ENCODE measurements at places on chromosomes 12 and 14.

DNA sequence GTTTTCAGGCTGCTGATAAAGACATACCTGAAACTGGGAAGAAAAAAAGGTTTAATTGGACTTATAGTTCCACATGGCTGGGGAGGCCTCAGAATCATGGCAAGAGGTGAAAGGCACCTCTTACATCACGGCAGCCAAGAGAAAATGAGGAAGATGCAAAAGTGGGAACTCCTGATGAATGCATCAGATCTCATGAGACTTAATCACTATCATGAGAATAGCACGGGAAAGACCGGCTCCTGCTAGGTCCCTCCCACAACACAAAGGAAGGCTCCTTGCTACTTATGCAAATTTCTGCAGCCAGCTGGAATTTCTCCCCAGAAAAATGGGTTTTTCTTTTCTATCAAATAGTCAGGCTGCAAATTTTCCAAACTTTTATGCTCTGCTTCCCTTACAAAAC lies 174.1 kb upstream of the RMST start:
- no peak for DNase-seq

DNA sequence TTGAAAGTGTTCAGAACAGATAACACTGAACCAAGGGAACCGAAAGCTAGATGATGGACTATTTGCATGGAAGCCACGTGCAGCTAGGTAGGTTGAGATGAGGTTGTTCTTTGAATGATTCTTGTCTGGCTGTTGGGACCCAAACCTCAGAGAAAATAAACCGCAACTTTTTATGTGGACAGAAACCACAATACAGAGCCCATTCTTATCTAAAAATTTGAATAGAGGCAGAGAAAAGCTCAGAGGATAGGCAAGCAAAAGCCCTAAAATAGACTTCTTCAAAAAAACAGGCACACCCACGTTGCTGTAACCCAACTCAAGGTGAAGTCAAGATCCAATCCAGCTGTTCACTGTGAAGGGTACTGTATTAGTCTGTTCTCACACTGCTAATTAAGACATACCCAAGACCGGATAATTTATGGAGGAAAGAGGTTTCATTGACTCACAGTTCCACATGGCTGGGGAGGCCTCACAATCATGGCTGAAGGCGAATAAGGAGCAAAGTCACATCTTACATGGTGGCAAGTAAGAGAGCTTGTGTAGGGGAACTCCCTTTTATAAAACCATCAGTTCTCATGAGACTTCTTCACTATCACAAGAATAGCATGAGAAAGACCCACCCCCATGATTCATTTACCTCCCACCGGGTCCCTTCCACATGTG lies 353.8 kb downstream of the AACS start:
- no peak for DNase-seq

DNA sequence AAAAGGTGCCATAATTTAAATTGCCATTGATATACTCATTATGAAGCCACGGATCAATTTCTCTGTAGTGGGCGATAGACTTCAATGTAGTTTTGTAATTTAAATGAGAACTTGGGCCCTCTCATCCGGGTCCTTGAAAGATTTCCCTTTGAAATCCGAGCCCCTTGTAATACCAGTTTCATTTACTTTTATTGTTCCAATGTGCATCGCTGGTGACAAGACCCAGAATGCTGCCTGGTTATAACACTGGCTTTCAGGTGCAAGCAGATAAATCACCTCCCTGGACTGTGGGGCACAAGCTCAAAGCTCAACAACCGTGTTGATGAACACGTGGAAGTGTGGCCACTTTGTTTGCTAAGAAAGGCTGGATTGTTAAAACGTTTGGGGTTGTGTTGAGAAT lies 68.9 kb upstream of the FZD10 start:
- no peak for DNase-seq

GRCh38 chr12:57154804-57155434 lies 7.5 kb upstream of the LRP1-AS start:
- DNase-seq = no peak

DNA sequence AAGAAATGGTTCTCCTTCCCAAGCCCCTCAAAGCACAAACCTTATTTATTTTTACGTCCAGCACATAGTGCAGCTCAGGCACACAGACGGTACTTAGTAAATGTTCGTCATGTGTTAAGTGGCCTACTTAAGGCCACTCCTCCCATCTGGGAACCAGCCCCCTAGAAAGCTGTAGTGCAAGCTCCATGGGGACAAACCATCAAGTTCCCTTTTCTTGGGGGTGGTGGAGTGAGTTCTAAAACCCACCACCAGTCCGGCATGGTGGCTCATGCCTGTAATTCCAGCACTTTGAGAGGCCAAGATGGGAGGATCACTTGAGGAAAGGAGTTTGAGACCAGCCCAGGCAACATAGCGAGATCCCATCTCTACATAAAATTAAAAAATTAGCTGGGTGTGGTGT lies 49.4 kb downstream of the PITPNM2 start:
- no peak for DNase-seq

DNA sequence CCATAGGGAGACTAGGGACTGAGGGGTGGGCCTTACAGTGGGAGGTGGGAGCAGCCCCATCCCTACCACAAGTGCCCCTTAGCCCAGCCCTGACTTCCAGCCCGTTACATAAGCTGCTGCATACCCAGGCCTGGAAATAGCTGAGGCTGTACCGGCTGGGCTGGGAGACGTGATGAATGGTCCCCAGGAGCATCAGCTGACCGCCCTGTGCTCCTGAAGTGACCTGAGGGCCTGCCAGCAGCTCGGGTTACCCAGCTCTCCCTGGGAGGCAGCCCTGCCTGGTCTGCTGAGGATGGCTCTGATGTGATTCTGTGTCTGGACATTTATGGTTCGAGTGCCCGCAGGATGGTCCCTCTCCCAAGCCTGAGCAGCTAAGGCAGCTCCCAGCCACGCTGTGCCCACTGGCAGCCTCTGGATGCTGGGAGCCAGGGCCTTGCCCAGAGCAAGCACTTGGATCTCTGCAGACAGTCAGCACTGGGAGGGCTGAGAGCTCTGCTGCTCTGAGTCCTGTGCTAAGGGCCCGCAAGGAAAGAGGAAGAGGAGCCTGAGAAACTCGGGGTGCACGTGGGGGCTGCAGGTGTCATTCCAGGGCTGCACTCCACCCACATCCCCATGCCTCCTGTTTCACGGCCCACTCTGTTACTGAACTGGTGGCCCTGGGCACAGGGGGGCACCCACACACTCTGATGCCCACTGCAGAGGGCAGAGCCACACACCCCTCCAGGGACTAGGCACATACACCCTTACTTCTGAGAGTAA lies 20.5 kb downstream of the TAMALIN start:
- DNase-seq = no peak

- no peak for DNase-seq
Measured at GRCh38 chr12:96183734-96184370, 10.3 kb upstream of the ELK3 start.

DNA sequence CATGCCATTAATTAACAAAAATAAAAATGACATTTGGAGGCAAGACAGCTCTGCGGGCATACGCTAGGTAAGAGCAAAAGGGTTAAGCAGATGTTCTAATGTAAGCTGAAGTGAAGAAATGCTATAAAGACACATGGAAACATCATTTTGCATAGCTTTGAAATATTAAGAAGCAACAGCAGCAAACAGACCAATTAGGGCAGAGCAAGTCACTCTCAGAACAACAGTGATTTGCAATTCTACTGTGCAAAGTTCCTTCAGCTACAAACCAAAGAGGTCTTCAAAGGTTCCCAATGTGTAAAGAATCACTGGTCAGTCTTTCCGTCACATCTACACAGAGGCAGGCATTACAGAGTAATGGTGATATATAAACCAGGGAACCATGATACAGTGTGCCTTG lies 68.2 kb downstream of the PAPLN start:
- DNase-seq = no peak

- DNase-seq = no peak
Measured at GRCh38 chr12:128726886-128727285, 96.9 kb downstream of the SLC15A4 start.

DNA sequence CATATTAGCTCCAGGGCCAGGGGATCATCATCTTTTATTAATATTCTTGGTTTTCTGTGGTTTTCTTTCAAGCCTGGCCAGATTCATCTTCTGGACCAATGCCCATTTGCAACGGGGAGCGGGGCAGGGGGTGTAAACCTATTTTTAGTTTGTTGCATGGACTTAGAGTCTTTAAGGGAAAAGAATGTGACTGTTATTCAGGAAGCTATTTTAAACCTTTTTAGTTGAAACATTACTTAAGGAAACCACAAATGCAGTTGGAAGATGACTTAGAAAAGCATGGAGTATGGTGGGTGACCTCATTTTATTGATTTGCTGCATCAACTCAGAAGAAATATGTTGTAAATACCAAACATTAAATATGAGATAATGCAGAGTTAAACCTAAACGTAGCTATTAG lies 368.4 kb upstream of the E2F7 start:
- DNase-seq = no peak

DNA sequence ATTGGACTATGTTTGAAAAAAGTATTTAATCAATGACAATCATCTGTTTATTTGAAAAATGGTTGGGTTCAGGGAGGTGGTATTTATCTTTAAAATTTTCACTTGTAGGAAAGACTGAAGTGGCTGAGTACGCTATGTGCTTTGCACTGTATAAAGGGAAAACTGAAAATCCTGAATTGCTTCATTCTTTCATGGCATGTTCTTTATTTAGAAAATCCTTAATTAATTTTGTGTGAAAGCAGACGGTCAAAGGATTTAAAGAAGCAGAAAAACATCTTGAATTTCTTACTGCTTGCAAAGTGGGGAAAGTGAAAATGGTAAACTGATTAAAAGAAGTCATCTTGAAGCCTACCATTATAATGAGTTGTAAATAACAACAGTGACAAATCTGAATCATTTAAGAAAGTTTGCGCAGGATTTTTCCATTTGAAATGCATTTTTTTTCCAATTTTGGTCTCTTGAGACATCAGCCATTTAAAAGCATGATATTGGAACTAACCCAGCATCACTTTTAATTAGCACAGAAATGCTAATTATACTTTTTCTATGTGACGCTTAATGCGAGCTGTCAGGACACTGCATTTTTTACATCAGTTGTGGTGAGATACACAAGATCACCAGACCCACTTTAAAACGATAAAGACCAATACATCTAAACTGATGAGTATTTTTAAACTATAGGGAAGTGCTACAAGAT lies 169.0 kb downstream of the NEDD1 start:
- DNase-seq = no peak

DNA sequence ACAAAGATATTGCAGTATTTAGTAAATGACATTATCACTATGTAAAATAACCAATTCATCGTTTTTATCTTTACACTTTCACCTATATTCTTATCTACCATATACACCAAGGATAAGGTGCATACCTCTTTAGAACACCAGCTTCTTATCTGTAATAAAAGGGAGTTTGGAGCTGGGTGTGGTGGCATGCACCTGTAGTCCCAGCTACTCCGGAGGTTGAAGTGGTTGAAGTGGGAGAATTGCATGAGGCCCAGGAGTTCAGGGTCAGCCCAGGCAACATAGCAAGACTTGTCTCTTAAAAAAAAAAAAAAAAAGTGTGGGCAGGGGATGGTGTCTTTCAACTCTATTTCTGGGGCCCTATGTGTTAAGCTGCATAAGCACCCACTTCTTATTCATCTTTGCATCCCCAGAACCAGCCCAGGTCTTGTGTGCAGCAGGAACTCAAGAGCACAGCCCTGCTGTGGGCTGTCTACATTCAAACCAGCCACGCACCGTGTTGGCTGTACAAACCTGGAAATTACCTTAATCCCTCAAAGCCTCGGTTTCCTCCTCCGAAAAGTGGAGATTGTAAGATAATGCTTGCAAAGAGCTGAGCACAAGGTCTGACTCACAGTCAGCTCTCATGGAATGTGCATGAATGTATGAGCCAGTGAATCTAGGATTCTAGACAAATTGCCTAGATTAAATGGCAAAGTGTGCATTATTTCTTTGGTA lies 256.6 kb upstream of the FOXN3 start:
- no peak for DNase-seq

All from neural crest cell (in vitro differentiated cells).